CD4-positive, alpha-beta T cell treated with Interleukin-12 subunit alpha and Interleukin-12 subunit beta, for 1 hour (primary cell): ENCODE measurements at places on chromosomes 13 and 19.
A peak's percentile ranks its signal among the peaks of the same experiment; 100 is the strongest.

DNA sequence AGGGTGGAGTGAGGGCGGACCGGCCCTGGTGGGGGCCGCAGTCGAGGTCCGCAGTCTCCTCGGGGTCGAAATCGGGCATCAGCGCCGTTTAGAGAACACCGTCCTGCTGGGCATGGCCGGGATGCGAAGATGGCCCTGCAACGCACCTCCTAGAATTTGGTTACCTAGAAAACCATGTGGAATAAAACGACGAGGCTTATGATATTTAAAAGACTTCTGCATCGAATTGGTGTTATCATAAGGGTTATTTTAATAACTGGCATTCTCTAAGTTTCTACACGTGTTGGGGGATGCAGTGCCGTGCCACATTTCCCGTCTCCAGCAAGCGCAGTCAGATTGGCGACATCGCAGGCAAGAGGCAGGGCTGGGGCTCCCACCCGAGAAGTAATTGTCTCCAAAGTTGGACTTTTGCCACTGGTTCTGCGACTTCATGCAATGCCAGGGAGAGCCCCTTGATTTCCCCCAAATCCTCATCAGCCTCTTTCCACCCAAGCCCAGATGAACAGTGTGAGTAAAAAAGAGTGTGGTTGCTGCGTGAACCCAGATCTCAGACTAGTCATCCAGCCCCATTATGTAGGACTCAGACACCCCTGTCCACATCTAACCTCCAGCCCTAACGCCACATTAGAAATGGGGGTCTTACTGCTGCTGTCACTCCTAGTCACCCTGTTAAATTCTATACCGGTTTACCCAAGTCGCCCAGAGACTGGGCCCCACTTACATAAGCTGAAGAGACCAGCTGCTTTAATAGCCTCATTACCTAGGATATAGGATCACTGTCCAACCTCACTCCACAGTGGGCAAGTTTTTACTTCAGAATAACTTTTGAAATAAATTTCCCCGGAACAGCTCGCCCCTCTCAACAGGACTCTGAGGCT lies 571 bp upstream of the DHRS12 start:
- peak; percentile 60 for DNase-seq

- no peak for DNase-seq
These were observed 4.4 kb upstream of the FCER2 start for GRCh38 chr19:7706188-7706954.

DNA sequence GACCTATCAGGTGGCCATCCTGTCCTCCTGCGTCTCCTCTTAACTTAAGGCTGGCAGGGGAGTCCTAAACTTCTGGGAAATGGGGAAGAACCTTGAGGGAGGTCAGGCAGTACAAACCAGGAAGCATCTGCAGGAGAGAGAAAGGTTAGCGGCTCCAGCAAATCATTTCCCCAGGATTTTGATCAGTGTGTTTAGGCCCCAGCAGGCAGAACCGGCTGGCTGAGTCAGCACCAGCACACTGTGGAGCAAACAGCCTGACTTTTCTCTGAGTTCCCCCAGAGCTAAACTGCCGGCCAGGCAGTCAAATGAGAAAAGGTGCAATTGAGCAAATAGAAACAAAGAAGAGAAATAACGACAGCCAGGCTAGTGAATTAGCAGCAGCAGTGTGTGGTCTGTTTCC lies 46.7 kb upstream of the MEDAG start:
- DNase-seq: no peak

DNA sequence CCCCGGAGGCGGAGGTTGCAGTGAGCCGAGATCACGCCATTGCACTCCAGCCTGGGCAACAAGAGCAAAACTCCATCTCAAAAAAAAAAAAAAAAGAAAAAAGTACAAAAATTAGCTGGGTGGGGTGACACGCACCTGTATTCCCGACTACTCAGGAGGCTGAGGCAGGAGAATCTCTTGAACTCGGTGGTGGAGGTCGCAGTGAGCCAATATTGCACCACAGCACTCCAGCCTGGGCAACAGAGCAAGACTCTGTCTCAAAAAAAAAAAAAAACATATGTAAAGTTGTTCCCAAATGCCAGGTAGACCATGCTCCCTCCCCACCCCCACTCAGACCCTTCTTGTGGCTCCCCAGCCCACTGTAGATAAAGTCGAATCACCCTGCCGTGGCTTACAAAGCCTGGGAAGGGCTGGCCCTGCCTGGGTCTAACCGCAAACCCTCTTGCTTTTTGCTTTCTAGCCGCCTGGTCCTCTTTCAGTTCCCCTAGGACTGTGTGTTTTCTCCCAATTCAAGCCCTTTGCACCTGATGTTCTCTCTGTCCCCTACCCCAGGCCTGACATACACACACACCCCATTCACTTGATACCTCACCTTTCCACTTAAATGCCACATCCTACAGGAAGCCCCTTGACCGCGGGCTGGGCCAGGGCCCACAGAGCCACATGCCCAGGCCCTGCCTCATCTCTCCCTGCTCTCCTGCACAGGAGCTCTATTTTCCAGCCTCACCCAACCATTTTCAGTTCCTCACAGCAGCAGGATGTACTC lies 34.4 kb downstream of the MAP4K1 start:
- DNase-seq: no peak

DNA sequence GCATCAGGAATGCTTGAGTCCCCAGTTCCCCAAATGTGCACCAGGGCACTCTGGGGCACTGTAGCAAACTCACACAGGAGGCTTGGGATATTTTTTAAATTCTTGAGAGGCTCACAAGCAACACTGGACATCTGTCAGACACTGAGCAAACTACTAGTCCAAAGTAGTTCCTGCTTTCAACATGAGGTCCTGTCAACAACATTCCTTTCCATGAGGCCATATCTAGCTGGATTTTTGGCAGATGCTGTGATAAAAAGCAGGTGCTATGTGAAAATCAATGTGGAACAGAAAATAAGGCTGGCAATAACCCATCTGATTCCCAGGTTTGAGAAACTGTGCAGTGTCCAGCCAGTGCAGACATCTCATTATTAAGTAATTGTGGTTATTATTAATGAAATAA lies 50.5 kb downstream of the STARD13 start:
- DNase-seq: no peak

GRCh38 chr19:58355908-58356765 lies 2.8 kb upstream of the A1BG start:
- peak; percentile 32 for DNase-seq

DNA sequence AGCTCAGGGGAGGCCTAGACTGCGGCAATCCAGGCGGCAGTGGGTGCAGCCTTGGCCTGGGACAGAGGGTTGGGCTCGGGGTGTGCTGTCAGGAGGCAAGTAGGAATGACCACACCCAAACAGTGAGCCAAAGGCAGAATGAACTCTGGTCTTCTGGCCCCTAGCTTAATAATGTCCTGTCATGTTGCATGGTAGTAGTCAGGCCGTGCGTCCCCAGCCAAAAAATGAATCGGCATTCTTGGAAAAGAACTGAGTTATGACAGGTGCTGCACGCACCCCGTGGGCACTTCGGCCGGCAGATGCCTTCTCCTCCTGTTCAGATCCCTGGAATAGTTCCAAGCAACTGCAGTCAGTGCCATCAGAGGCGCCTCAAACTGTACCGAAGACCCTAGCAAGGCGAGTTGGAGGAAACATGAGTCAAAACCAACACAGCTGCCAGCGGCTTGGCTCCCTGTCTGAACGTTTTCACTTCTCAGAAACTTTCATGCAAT lies 55.9 kb downstream of the ATP7B start:
- no peak for DNase-seq

GRCh38 chr13:32676242-32676641 lies 90.0 kb downstream of the PDS5B start:
- DNase-seq: no peak

DNA sequence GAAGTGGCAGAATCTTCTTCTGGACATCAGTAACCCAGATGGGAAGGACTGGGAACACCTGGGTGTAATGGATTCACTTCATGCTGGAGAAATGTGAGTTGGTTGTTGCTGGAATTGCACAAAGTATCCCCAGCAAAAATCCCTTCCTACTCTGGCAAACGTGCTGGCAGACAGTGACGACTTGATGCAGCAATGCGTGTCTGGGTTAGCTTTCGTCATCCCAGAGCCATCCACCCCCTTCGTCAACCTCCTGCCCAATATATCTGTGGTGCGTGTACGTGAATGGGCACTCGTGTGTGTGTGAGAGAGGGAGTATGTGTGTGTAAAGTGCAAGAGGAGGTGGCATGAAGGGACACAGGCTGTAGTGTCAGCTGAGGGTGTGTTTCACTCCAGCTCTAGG lies 70.9 kb downstream of the TM9SF2 start:
- no peak for DNase-seq

GRCh38 chr13:75418997-75419396 lies 63.0 kb downstream of the TBC1D4 start:
- no peak for DNase-seq

DNA sequence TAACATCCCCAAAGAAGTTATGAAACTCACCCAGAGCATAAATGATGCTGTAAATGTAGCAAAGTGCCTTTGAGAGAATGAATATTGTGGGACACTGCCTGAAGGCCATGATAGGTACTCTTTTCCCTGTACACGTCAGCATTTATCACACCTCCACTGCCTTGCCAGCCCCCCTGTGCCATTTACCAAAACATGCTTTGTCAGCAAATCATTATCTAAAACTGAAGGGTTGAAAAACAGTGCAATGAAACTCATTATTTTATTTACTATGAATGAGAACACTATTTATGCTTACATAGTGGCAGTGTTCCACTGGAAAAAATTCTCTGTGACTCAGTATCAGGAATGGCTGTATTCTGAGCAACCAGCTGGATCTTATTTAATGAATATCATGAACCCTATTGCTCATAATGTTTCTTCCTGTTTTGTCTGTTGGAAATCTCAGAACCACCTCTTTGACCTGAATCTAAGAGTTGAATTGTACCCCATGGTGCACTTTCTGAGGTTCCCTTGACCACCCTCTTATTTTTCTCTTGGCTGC lies 564.1 kb downstream of the DCT start:
- no peak for DNase-seq

- peak; percentile 50 for DNase-seq
These were observed 630 bp downstream of the NUCB1 start for GRCh38 chr19:48900477-48901406.

GRCh38 chr13:42486711-42487198 lies 87.2 kb upstream of the TNFSF11 start:
- no peak for DNase-seq

DNA sequence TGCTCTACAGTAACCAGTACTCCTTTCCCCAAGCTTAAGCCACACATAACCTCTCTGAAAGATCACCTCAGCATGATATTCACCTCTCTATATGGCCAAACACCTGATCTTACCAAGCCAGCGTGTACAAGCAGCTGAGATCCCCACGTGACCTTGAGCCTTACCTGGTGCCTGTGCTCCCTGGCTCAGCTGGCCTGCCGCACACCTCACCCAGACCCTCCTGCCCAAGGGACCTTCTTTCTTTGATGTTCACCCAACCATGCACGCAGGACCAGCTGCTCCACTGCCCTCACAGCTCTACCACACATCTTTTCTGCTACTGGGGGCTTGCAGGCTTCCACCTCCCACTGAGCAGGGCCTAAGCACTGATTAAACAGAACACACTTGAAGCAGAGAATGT lies 9.0 kb downstream of the DHRS12 start:
- DNase-seq: no peak

- DNase-seq: peak; percentile 46
These were observed 13.3 kb downstream of the CD70 start for GRCh38 chr19:6577476-6578125.

- DNase-seq: no peak
These were observed 87.3 kb downstream of the KCTD15 start for GRCh38 chr19:33883859-33884519.
